ENCODE measurements at places on chromosomes 2 and 18.

- DNase-seq: no peak
These were observed 4.3 kb downstream of the THAP4 start for GRCh38 chr2:241632478-241633325.

GRCh38 chr18:32300914-32301313 lies 111.1 kb downstream of the MEP1B start:
- no peak for DNase-seq

- DNase-seq: no peak
These were observed 217.7 kb downstream of the LRRTM1 start for GRCh38 chr2:80086831-80087230.

GRCh38 chr2:126700677-126701076 lies 44.7 kb downstream of the GYPC start:
- DNase-seq: no peak

DNA sequence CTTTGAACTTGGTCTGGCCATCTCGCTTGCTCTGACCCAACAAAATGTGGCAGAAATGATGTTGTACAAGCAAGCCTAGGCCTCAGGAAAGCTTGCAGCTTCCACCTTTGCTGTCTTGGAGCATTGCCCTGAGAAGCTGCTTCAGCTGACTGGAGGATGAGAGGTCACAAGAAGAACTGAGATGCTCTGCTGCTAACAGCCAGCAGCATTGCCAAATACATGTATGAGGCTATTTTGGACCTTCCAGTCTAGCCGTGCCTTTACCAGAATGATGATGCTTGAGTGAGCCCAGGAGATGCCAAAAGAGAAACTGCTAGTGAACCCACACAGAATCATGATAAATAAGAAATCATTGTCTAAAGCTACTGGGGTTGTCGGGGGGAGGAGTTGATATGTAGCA lies 13.2 kb upstream of the ITGAV start:
- DNase-seq: no peak

- no peak for DNase-seq
These were observed 53.0 kb downstream of the CYP26B1 start for GRCh38 chr2:72094701-72095100.

DNA sequence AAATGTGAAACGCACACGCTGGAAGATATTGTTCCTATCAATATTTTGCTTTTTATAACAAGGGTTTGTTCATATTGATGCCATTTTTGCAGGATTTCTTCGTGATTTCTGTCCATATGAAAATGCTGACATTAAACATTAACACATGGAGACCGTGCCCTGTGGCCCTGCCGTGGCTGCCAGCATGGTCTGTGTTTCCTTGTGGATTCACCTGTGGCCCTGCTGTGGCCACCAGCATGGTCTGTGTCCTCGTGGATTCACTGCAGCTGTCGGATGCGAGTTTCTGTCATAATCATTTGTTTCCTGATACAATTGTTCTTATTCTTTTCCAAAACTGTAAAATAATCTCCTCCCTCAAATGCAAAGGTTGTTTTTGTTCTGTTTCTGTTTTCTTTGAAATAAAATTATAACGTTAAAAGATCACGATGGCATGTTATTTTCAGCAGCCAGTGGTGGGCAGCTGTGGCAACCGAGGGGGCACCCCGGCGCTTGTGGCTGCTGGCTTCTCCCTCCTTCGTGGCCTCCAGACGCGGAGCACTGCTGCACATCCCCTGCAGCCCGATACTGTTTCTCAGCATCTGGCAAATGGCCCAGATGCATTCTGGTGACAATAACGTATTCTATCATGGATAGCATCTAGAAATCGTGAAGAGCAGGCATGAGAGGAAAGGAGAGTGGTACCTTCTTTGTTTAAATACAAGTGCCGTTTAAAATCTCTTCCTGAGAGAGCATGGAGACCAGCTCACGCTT lies 143.5 kb downstream of the PTGR3 start:
- DNase-seq: no peak

GRCh38 chr18:24370120-24370519 lies 27.5 kb downstream of the OSBPL1A start:
- DNase-seq: no peak

- DNase-seq: no peak
These were observed 24.3 kb downstream of the DIS3L2 start for GRCh38 chr2:231985823-231986261.

- DNase-seq: no peak
These were observed 1317.4 kb upstream of the CDH2 start for GRCh38 chr18:29494371-29494770.

GRCh38 chr2:240205772-240206171 lies 65.3 kb upstream of the OTOS start:
- DNase-seq: no peak

DNA sequence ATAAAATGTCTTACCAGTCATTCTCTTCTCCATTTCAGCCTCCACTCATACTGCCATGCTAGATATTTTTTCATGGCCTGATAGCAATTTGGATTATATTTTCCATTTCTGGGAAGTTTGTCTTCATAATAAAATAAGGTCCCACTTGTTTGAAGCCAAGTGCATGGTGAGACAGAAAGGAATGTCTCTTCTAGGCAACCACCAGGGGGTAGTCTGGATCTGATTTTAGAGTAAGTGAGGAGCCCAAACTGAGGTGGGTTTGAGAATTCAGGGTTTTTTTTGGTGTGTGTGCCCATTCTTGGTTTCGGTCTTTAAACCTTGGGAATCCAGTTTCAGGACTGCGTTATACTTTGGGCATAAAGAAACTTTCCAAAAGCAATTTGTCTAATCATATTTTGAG lies 315.5 kb downstream of the RPRM start:
- DNase-seq: no peak

GRCh38 chr2:15142069-15142689 lies 419.0 kb downstream of the NBAS start:
- DNase-seq: peak; percentile 71

- DNase-seq: no peak
These were observed 93.3 kb downstream of the MARCHF4 start for GRCh38 chr2:216279031-216279430.

- no peak for DNase-seq
These were observed 139.8 kb downstream of the ATL2 start for GRCh38 chr2:38237311-38237710.

GRCh38 chr2:36634981-36635597 lies 37.1 kb upstream of the FEZ2 start:
- DNase-seq: no peak

DNA sequence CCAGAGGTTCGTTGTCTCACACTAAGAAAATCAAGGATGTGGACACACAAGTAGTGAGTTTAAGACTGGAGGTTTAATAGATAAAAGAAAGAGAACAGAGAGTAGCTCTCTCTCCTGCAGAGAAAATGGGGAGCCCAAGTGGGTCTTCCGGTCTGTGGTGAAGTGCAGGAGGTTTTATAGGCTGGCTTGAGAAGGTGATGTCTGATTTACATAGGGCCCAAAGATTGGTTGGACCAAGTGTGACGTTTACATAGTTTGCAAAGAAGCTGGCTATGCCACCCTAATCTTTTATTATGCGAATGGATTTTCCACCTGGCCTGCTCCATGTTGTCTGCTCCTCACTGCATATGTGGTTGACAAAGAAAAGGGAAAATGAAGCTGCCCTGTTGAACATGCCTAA lies 430.4 kb upstream of the TRIB2 start:
- no peak for DNase-seq

DNA sequence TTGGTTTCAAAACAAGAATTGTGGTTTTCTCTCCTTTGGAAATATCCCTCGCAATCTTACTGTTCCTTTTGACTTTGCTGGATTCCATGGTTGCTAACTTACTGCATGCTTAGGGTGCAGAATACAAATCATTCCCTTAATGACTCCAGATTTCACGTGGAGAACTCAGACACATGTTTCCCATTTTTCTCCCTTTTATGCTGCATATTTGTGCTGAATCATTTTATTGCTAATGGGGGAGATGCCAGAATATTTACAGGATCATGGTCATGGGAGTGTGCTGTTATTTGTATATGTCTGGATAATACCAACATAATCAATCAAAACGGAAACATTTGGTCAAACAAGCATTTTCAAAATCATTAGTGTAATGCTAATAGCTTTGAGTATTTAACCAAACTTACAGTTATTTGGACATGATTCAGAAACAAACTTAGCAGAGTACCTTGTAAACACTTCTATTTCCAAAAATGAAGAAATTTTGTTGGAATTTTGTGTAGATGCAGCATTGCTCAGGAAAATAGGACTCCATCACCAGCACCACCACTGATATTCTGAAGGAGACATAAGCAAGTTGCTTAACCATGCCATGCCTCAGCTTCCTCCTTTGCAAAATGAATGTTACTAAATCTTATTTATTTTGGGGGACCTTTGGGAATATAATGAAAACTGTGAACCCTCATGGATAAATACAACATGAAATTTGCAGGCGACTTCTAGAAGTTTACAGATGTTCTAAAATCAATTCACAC lies 122.5 kb upstream of the RND3 start:
- DNase-seq: no peak

DNA sequence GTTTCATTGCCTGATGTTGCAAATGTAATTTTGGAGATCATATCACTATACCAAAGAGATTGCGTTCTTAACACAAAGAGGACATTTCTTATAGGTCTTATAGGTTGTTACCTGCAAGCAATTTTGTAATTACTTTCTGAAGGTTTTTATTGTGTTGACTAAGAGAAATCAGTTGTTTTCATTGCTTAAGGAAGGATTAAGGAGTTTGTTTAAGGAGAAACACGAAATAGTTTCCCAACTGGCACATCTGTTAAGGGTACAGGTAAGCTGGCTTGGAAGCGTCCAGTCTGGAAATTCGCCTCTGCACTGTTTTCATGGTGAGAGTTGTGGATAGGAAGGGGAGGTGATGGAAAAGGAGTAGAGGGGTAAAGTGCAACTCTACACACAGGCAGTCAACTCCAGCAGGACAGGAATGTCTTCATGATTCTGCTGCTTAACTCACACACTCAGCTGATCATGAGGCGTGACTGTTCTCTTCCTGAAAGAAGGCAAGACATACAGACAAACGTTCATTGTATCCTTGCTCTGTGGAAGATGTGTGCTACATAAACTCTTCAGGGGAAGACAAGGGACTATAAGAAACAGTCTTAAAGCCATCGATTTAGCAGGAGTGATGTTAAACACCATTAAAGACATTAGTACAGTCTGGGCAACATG lies 61.4 kb upstream of the ACSL3 start:
- no peak for DNase-seq

DNA sequence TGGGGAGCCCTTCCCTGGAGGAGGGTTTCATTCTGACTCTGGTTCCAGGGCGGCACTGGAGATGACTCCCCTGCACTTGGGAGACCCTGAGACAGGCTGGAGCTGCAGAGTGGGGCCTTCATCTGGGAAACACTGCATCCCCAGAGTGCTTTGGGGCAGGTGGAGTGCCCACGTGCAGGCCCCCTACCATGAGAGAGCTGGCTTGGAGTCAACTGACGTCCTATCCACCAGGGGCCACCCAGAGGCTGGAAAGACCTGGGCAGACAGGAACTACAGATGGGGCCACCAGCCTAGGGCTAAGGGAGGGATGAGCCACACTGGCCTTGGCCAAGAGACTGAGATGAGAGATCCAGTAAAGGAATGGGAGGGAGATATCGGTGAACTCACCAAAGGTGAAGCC lies 153.8 kb downstream of the ASB1 start:
- DNase-seq: no peak

DNA sequence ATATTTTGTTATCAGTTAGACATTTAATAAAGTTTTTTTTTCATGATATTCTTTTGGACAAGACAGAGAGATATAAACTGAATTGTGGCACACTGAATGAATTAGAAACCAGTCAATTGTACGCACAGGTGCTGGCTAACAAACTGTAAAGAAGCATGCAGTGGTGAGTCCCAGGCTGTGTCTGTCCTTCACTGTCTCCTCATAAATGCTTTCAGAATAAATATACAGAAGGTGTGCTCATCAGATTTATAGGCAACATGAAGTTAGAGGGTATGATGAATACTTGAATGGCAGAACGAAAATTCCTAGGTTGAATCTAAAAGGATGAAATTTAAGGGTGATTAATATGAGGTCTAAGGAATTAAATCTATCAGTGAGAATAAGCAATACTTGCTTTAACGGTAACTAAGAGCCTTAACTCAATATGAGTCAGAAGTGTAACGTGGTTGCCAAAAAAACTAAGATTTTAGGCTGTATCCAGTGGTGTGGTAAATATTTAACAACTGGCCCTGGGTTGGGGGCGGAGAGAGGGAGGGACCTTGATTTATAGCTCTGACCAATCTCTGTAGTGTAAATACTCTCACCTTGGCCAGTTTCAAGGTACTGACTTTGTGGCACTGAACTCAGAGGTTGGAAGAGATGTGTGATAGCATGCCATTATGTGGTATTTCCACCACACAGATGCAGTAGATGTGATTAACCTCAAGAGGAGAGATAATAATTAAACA lies 41.9 kb upstream of the AAK1 start:
- no peak for DNase-seq

DNA sequence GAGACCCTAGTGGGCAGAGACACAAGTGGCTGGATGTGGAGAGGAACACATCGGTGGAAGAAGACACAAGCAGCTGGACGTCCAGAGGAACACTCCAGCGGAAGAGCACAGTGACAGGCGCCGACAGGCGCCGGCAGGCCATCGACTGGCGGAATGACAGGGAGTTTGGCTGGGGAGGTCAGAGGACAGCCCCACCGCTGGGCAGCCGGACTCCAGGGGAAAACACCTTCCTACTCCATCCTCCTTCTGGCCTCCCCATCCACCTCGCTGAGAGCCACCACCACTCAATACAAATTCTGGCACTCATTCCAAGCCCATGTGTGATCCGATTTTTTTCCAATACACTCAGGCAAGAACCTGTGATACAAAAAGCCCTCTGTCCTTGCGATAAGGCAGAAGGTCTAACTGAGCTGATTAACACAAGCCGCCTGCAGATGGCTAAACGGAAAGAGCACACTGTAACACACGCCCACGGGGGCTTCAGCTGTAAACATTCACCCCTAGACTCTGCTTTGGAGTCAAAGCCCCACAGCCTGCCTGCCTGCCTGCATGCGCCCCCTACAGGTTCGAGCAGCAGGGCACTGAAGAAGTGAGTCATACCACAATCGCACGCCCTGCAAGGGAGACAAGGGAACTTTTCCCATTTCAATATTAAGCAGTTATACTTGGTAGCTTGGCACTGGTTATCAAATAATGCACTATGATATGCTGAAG lies 50.2 kb upstream of the LRP1B start:
- no peak for DNase-seq

- DNase-seq: no peak
These were observed 52.8 kb downstream of the MYO7B start for GRCh38 chr2:127588241-127588640.

GRCh38 chr2:39728941-39729351 lies 50.1 kb downstream of the THUMPD2 start:
- DNase-seq: peak; percentile 41

GRCh38 chr2:217902379-217903141 lies 100.2 kb downstream of the TNS1 start:
- DNase-seq: no peak

DNA sequence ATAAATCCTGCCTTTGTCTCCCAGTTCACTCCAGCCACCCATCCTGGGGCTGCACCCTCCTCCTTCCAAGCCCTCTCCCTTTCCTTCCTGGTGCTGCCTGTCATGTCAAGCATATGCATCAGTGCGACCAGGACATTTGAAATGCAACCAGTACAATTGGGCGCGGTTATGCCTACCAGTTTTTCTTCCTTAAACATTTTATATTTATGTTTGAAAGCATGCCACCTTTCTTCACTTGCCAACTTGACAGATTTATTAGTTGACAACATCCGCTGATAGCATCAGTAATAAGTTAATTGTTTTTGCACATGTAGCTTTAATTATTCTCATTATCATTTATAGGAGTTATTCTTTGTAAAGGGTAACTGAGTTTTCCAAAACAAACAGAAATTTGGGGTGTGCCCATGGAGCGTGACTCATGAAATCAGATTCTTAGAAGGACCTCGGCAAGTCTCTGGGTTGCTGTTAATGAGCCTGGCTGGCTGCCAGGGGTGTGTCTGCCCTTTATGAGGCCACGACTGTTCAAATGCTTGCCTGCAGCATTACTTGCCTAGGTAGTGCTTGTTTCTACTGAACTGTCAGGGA lies 32.8 kb upstream of the IL1B start:
- peak; percentile 12 for DNase-seq
